ENCODE measurements at places on chromosomes 2 and 18.
A peak's percentile ranks its signal among the peaks of the same experiment; 100 is the strongest.

DNA sequence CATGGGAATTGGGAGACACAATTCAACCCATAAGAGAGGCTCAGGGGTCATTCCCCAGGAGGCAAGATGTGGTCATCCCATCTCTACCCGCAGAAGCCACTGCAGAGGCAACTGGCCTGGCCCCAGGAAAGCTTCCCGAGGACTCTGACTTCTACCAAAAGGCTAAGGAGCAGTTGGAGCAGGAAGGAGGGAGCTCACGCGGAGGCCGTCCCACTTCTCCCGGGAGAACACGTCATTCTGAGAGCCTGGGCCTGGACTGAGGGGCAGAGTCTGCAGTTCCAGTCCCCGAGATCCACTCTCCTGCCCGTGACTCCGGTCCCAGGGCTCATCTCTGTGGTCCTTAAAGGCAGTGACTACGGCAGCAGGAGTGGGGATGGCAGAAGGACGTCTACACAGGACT lies 69.0 kb upstream of the TAF1B start:
- DNase-seq, result no peak

DNA sequence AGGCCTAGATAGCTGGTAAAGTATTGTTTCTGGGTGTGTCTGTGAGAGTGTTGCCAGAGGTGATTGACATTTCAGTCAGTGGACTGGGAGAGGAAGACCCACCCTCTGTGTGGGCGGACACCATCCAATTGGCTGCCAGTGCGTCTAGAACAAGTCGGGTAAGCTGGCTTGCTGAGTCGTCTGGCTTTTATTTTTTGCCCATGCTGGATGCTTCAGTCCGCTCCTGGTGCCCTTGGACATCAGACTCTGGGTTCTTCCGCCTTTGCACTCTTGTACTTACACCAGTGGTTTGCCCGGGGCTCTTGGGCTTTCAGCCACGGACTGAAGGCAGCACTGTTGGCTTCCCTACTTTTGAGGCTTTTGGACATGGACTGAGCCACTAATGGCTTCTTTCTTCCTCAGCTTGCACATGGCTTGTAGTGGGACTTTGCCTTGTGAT lies 24.3 kb downstream of the DIS3L2 start:
- DNase-seq, result peak; percentile 41

GRCh38 chr2:37767959-37768925 lies 96.8 kb upstream of the CDC42EP3 start:
- no peak for DNase-seq

GRCh38 chr2:233990261-233990798 lies 60.2 kb upstream of the SPP2 start:
- no peak for DNase-seq

DNA sequence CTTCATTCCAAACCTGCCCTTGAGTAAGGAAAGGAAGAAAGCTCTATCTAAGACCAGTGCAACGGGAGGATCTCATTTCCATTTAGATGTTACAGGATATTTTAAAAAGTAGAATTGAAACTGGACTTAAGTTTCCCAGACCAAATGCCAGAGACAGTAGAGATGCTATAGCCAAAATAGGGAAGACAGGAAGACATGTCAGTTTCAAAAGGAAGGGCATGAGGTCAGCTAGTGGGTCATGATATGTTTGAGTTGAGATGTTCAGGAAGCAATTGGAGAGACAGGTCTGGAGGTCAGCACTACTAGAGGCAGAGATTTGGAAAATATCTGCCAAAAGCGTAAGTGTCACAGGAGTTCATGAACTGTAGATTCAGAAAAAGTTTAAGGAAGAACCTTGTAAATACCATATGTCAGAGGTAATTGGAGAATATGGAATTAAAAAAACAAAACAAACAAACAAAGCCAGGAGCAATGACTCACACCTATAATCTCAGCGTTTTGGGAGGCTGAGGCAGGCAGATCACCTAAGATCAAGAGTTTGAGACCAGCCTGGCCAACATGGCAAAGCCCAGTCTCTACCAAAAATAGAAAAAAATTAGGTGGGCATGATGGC lies 50.8 kb downstream of the EPHA4 start:
- DNase-seq, result no peak

- no peak for DNase-seq
Observed at GRCh38 chr2:101153787-101154186, 2.6 kb upstream of the TBC1D8 start.

DNA sequence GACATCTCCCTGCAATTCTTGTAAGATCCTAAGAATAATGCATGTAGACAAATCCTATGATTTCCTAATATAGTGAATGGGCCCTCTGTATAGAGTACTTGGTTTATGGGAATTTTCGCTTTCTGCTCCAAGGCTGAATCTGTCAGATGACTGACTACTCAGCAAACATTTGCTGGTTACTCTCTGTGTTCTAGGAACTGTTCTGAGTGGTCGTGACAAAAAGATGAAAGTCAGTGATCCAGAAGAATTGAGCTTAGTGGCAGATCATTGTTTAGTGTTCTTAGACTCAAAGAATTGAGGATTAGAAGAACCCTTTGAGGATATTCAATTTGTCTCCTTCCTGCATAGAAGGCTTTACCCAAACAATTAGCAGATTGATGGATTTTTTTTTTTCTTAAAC lies 10.0 kb downstream of the XRCC5 start:
- DNase-seq, result no peak

GRCh38 chr18:77022556-77022955 lies 110.0 kb downstream of the MBP start:
- DNase-seq, result no peak

DNA sequence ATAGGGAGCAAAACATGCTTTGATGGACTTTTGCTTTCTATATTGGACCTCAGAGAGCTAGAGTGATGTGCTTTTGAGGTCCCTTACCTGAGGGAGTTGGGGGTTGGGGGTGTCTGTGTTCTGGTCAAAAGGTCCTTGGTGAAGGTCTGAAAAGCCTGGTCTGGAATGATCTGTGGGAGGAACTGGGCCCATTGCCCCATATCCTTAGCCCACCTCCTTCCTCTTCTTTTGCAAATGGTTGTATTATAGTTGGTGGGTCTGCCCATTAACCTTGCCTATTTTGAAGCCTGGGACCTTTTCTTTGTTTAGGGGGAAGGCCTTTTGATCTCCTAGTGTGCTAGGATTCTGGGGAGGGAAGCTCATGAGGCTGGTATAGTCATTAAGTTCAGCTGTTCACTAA lies 88.7 kb downstream of the FMNL2 start:
- no peak for DNase-seq

DNA sequence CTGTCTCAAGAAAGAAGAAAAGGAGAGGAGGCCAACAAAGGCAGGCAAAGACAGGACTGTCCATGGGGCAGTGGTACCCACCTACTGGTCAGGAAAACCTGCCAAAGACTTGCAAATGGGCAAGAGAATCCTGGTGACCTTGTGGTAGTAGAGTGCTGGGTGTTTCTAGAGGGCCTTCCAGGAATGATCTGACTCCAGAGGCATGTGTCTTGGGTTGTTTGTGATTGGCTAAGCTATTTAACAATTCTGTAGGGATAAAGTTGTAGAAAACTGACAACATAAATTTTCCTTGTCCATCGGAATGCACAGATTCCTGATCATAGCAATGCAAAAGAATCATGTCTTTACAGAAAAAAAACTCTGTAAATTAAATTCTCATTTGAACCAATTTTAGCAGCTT lies 68.5 kb upstream of the ZNF532 start:
- no peak for DNase-seq

DNA sequence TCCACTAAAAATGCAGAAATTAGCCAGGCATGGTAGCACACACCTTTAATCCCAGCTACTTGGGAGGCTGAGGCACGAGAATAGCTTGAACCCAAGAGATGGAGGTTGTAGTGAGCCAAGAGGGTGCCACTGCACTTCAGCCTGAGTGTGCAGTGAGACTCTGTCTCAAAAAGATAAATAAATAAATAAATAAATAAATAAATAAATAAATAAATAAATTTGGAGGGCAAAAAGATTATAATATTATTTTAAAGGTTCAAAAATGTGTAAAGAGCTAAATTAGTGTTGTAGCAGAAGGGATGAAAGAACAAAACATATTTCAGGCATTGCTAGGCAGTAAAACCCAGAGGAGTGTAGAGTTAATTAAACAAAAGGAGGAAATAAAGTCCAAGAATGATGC lies 1136.4 kb upstream of the CDH2 start:
- no peak for DNase-seq

- no peak for DNase-seq
Observed at GRCh38 chr2:29195796-29196195, 80.6 kb downstream of the CLIP4 start.

GRCh38 chr2:168944065-168944464 lies 43.0 kb downstream of the G6PC2 start:
- DNase-seq, result peak; percentile 14

GRCh38 chr2:17076533-17076932 lies 410.9 kb upstream of the CYRIA start:
- no peak for DNase-seq

All from erythroblast (primary cell).